ENCODE measurements at places on chromosomes 5 and 9. TPM values are rescaled to one million over a fixed set of nuclear protein-coding genes. Genes with fewer than 3 reads are reported as not detected.
A peak's percentile ranks its signal among the peaks of the same experiment; 100 is the strongest.

LSM11 gene
- total RNA-seq: 2.1 TPM

DNA sequence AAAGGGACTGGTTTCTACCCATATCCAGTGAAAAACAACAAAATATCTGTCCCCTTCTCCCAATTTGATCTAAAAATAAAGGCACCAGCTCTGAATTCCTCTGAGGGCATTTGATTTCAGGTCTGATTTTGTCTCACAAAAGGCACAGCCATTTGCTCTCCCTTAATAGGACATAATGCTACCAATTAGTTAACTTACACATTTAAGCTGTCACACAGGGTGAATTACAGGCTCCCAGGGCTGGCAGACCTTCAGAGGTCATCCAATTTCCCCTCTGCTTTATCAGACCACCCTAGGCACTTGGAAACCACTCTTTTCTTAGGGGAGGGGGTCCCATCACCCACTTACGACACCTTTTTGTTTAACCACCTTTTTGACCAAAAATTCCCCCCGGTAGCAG lies 319.9 kb downstream of the SPOCK1 start:
- H3K4me1 ChIP-seq: no peaks in the 10 kb centered on the region
- no peak for DNase-seq
- no peak overlapping the region for H3K4me3 ChIP-seq
- no peaks in the 10 kb centered on the region for H3K27me3 ChIP-seq

DNA sequence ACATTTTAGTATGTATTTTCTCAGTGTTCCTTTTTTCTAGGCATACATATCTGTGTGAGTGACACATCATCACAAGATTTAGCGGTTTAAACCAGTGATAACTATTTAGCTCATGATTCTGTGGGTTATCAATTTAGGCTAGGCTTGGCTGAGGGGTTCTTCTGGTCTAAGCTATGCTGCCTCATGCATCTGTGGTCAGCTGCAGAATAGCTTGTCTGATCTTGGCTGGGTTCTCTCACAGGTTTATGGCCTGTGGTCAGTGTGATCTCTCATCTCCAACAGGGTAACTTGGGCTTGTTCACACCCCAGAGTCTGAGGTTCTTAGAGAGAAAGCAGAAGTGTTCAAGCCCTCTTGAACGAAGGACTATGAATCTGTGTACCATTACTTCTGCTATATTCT lies 363.3 kb downstream of the KDM4C start:
- no peaks in the 10 kb centered on the region for H3K36me3 ChIP-seq
- H3K4me1 ChIP-seq: no peaks in the 10 kb centered on the region
- H3K27me3 ChIP-seq: no peaks in the 10 kb centered on the region
- no peak overlapping the region for H3K27ac ChIP-seq
- DNase-seq: no peak
- no peak overlapping the region for H3K4me3 ChIP-seq

GRCh38 chr9:104073098-104073769 lies 20.9 kb upstream of the SMC2 start:
- H3K27me3 ChIP-seq: no peaks in the 10 kb centered on the region
- H3K36me3 ChIP-seq: no peaks in the 10 kb centered on the region
- H3K27ac ChIP-seq: no peak overlapping the region
- no peak for DNase-seq
- H3K4me1 ChIP-seq: peaks cover 11% of the 10 kb centered on the region

- H3K4me1 ChIP-seq: no peaks in the 10 kb centered on the region
- peak; percentile 13 for DNase-seq
- H3K4me3 ChIP-seq: no peak overlapping the region
- H3K27ac ChIP-seq: no peak overlapping the region
- H3K27me3 ChIP-seq: peaks cover 5% of the 10 kb centered on the region
- H3K36me3 ChIP-seq: no peaks in the 10 kb centered on the region
These were observed 5.1 kb upstream of the ORM1 start for GRCh38 chr9:114317665-114318357.

- peak overlapping the region; percentile 18 for H3K4me3 ChIP-seq
- H3K27me3 ChIP-seq: peaks cover 80% of the 10 kb centered on the region
- no peak overlapping the region for H3K27ac ChIP-seq
- H3K36me3 ChIP-seq: no peaks in the 10 kb centered on the region
- peak; percentile 99 for DNase-seq
- H3K4me1 ChIP-seq: no peaks in the 10 kb centered on the region
These were observed 207.0 kb downstream of the MEF2C start for GRCh38 chr5:88675708-88676636.

DNA sequence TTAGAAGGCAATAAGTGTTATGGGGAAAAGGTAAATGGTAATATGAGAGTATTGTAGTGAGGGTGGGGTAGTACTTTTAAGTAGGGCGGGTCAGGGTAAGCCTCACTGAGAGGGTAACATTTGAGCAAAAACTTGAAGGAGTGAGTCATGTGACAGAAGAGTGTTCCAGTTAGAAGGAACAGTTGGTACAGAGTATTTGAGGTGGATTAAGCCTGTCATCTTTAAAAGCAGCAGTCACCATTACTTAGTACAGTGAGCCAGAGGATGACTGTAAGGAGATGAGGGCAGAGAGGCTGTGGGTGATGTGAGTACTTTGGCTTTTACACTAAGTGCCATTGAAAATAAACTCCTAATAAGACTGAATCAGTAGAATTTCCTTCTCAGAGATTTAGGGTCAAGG lies 54.8 kb downstream of the UBAP1 start:
- peaks cover 2% of the 10 kb centered on the region for H3K36me3 ChIP-seq
- H3K27ac ChIP-seq: no peak overlapping the region
- no peak overlapping the region for H3K4me3 ChIP-seq
- no peaks in the 10 kb centered on the region for H3K27me3 ChIP-seq
- DNase-seq: peak; percentile 27

- no peaks in the 10 kb centered on the region for H3K4me1 ChIP-seq
- H3K4me3 ChIP-seq: no peak overlapping the region
- no peaks in the 10 kb centered on the region for H3K27me3 ChIP-seq
- H3K36me3 ChIP-seq: no peaks in the 10 kb centered on the region
- no peak overlapping the region for H3K27ac ChIP-seq
- no peak for DNase-seq
These were observed 352.6 kb upstream of the SGCD start for GRCh38 chr5:155974369-155974768.

All from fibroblast of lung (primary cell).